GM23338 (cell line): ENCODE measurements at places on chromosomes 7 and 10.
A peak's percentile ranks its signal among the peaks of the same experiment; 100 is the strongest.

- DNase-seq, result no peak
Measured at GRCh38 chr7:70285854-70286253, 687.6 kb downstream of the AUTS2 start.

DNA sequence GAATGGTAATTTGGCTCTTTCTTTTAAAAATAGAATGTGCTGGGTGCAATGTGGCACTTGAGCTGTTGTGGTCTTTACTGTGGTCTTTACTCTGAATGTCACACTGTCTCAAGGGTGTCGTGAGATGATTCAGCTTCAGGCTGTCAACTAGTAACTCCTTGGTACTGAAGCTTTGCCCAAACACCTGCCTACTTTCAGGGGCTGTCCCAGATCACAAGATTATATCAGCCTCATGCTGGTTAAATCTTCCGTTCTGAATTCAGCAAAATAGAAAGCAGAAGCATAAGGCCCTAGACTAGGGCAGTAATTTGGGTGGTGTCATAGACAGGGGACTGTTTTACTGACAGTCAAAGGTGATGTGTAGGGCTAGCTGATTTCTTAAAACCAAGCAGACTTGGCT, 110.9 kb downstream of the BAMBI start:
- no peak for DNase-seq

GRCh38 chr10:30834651-30835050, 197.0 kb downstream of the ZNF438 start:
- no peak for DNase-seq

GRCh38 chr7:124810605-124811004, 45.0 kb upstream of the GPR37 start:
- DNase-seq, result peak; percentile 60

DNA sequence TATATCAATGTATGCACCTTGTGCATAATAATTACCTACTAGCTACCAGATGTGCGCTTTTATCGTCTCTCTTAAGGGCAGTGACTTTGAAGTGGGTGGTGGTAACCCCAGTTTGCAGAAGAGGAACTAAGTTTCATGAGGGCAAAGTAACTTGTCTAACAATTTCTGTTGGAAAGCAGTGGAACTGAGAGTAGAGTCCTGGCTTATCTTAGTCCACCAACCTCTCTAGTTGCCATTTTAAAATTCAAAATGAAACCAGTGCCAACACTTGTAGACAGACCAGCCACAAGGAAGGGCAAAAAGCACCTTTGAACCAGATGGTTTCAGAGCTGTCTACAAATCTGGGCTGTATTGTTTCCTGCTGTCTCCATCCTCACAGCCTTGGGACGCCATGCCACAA, 32.0 kb upstream of the RBM20 start:
- no peak for DNase-seq

DNA sequence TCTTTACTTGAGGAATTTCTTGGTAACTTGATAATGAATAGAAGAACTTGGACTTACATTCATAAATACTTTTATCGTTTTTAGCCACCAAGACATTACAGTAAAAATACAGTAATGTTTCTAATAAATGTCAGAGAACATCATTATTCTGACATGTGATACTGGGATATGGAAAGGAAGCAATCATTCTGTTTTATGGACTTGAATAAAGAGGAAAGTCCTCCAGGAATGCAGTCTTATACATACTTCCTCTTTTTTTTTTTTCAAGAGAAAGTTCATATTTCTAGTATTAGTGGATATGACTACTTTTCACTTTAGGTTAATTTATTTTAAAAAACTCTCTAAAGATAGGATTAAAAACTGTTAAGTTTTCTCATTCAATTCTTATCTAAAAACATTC, 220.0 kb upstream of the SEMA3C start:
- DNase-seq, result no peak

- DNase-seq, result no peak
Measured at GRCh38 chr10:60534761-60535389, 145.2 kb upstream of the ANK3 start.

DNA sequence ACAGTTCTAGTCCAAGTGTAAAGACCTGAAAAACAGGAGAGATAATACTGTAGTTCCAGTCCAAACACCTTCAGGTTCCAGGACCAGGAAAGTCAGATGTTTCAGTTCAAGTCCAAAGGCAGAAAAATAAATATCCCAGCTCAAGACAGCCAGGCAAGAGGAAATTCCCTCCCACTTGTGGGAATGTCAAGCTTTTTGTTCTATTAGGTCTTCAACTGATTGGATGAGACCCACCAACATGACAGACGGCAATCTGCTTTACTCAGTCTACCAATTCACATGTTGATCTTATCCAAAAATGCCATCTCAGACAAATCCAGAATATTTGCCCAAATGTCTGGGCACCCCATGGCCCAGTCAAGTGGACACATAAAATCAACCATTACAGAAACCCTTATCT, 33.1 kb downstream of the SEMA3D start:
- no peak for DNase-seq

GRCh38 chr10:68811314-68812009, 15.9 kb upstream of the STOX1 start:
- DNase-seq, result no peak

DNA sequence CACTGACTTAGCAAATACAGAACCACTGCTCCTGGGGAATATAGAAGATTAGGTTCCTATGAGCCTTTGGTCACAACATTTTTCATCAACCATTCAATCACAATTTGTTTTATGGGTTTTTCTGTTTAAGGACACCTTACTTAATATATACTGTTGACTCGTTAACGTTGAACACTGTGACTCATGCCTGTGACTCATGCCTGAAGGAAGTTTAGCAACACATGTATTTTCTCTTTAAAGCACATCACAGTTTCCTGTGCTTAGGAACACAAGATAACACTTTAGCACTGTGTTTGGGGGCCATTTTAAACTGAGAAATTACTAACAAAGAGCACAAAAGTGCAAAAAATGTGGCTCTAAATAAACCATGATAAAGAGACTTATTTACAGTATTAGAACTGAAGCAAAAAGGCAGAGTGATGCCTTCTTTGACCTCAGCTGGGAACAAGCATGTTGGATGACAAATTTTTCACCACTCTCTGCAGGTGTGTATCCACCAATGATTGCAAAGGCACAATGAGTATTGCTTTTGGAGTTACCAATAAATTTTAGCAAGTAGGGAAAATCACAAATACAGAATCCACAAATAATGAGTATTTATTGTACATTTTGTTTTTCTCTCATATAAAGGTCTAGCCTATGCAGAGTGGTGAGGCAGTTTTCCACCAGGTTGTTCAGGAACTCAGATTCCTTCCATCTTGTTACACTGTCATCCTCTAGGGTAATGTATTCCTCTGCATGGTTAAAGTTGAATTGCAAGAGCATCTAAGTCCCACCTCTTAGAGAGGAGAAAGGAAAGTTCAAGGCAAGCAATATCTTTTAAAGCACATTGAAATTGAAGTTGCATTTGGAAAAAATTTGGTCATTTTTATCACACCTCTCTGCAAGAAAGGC, 7.3 kb downstream of the FGFBP3 start:
- DNase-seq, result no peak

- DNase-seq, result no peak
Measured at GRCh38 chr7:29626730-29627129, 63.1 kb downstream of the PRR15 start.

GRCh38 chr7:43505412-43505811, 77.5 kb upstream of the STK17A start:
- DNase-seq, result no peak

DNA sequence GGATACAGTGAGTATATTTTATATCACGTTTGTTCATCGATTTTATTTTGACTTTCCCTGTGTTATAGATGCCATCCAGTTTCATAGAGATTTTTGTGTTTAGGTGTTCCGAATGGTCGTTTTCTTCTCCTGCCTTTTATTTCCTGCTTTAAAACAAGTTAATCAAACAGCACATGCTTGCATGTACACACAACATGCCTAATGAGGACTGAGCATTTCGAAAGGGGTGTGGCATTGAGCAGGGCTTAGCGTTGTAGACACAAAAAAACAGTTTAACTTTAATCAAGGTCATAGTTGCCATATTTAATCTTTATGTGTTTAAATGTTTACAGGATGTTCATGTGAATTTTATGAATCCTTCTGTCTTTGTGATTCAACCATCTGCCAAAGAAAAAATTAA, 430.5 kb upstream of the GALNT17 start:
- DNase-seq, result no peak

DNA sequence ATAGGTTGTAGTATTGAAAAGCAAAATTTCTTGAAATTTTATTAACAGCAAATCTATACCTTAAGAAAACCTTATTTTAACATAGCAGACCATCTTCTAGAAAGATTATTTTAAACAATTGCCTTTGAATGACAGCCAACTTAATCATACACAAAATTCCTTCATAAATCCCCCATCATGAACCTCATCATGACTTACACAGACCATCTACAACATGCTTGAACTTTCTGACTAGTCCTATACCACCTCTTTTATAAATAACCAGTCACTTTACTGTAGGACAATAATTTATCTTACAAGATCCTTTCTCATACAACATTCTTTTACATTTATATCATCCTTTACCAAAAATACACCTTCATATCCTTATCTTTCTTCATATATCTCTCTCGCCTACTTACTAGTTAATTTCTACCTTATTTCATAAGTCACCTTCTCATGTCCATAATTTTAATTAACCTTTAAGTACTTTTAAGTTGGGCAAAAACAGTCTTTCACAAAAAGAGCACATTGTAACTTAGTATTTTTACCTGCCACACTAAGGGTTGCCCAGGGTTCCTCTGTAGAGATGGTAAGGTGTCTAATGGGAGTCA, 16.6 kb upstream of the PTN start:
- DNase-seq, result peak; percentile 70

GRCh38 chr7:977326-978048, 2.1 kb upstream of the COX19 start:
- DNase-seq, result no peak

DNA sequence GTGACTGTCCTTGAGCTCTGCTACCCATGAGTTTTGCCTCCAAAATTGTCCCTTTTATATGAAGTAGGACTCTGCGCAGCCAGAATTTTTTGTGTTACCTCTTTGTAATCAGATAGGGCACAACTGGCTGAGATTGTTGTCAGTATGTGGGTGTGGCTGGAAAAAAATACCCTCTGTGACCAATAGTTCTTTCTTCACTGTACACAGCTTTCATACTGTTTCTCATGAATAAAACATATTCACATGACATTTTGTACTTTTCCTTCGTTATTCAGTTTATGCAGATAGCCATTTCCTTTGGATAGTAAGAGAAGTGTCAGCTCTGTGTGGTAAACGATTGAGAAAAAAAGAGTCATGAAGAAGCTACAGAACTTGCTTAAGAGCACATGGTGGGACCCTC, 49.6 kb upstream of the WNT8B start:
- no peak for DNase-seq

- peak; percentile 85 for DNase-seq
Measured at GRCh38 chr10:114458955-114459354, 54.7 kb upstream of the AFAP1L2 start.

DNA sequence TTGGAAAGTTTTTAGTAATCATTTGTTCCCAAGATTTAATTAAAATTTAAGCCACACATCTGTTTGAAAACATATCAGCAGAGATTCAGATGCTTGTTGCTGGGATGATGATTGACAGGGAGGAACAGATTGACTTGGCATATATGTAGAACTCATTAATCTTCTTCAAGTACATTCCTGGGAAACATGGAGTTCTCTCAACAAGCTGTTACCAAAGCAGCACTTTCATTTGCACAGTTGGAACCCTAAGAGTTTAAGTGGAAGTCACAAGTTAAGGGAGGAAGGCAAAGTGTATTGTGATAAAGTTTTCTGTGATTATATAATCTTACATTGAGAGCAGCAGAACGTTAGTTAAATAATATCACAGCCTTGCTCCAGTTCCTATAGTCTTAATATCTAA, 485.4 kb upstream of the CELF2 start:
- no peak for DNase-seq

DNA sequence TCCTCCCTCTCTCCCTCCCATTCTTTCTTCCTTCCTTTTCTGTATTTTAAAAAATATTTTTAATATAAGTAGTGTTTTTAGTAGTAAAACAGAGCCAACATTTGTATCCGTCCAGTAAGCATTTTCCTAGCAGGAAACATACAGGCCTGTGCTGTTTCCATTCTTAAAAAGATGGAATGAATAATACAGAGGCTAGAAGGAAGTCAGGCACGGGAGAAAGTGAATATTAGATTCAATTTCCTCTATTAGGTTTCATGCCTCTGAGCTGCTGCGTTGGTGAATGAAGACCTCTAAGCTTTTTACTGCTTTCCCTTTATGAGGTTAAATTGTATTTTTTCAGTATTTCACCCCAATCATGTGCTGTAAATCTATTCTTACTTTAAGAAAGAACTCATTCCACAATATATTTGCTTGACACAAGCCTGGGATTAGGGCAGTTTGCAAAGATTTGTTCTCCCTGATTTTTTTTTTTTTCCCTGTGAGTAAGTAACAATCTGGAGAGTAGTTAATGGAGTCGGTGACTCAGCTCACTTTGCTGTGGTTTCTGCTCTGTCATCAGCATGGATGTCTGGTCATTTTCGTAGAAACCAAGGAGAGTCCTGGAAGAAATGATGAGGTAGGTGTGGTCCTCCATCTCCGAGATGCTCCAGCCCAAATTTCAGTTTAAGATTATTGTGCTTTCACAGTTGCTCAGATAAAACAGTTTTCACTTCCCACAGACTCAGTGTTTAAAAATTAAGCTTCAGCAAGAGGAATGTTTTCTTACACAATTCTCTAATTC, 76.1 kb upstream of the PITRM1 start:
- DNase-seq, result no peak

- no peak for DNase-seq
Measured at GRCh38 chr7:135248546-135248945, 14.9 kb downstream of the STRA8 start.

DNA sequence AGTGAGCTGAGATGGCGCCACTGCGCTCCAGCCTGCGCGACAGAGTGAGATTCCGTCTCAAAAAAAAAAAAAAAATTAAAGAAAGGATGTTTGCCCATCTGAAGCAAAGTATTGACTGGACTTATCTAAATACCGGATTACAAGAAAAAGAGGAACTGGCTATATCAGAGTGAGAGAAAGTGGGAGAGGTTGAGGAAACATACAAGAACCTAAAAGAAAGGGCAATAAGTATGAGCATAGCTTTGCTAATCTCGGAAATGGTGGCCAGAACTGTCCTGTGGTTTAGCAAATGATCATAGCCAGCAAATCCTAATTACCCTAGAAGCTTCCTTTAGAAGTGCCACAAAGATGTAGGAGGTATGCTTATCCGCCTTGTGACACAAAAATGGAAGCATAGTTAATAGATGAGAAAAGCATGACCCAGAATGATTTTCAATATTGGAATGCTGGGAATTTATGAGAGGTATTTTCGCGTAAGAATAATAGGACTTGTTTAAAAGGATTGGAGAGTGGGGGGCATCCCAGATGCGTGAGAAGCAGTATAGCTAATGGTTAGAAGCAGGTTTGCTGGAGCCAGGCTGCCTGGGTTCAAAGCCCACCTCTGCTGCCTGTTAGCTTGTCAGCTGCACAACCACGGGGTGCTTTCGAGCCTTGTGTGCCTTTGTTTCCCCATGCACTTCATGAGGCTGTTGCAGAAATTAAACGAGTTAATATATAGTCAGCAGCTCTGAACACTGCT, 1.2 kb upstream of the GTPBP4 start:
- peak; percentile 39 for DNase-seq

- peak; percentile 47 for DNase-seq
Measured at GRCh38 chr10:90862908-90863514, 5.2 kb upstream of the HTR7 start.
